Common myeloid progenitor, CD34-positive (primary cell): ENCODE measurements at places on chromosomes 5 and 9.

GRCh38 chr5:91727463-91727862 lies 344.3 kb upstream of the ARRDC3 start:
- H3K27me3 ChIP-seq = no peaks in the 10 kb centered on the region
- H3K4me3 ChIP-seq = no peak overlapping the region
- H3K4me1 ChIP-seq = no peaks in the 10 kb centered on the region
- H3K36me3 ChIP-seq = no peaks in the 10 kb centered on the region
- DNase-seq = no peak
- H3K27ac ChIP-seq = no peak overlapping the region

DNA sequence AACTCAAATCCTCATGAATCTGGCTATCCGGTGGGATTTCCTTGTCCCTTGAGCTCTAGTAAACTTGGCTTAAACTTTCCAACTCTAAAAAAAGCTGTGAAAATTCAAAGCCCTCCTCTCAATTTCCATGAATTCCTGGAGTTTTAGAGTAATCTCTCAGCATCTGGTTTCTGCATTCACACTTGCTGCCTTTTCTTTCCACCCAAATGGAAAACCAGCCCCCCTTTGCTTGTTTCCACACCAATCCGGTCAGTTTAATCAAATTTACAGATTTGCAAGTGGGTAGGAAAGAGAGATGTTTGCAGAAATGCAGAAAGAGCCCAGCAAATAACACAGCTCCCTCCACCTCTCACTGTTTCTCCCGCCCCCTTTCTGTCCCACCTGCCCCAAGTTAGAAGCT lies 91.1 kb downstream of the ENC1 start:
- H3K27ac ChIP-seq = no peak overlapping the region
- no peaks in the 10 kb centered on the region for H3K36me3 ChIP-seq
- no peaks in the 10 kb centered on the region for H3K4me1 ChIP-seq
- no peaks in the 10 kb centered on the region for H3K27me3 ChIP-seq
- DNase-seq = no peak

GRCh38 chr9:115444959-115445358 lies 327.0 kb upstream of the TNC start:
- no peak overlapping the region for H3K27ac ChIP-seq
- H3K36me3 ChIP-seq = no peaks in the 10 kb centered on the region
- no peaks in the 10 kb centered on the region for H3K27me3 ChIP-seq
- H3K4me1 ChIP-seq = no peaks in the 10 kb centered on the region
- DNase-seq = no peak

GRCh38 chr5:126471875-126472537 lies 48.8 kb downstream of the GRAMD2B start:
- no peaks in the 10 kb centered on the region for H3K27me3 ChIP-seq
- no peak overlapping the region for H3K27ac ChIP-seq
- H3K4me3 ChIP-seq = no peak overlapping the region
- peaks cover 15% of the 10 kb centered on the region for H3K36me3 ChIP-seq
- H3K4me1 ChIP-seq = no peaks in the 10 kb centered on the region

DNA sequence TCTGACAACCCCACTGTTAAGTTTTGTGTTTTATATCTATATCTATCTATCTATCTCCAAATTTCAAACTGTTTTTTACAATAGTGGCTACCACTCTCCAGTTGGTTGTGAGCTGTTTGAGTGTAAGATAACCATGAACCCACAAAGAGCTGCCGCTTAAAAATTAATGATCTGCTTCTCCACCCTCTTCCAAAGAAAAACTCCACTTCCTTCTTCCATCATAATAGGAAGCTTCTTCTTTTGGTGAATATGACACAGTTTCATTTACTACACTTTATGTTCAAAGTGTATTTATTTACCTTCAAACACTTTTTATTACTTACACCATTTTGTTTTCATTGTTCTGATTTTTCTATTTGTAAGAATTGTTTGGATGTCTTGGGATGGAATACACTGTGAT lies 37.9 kb downstream of the SPZ1 start:
- H3K36me3 ChIP-seq = no peaks in the 10 kb centered on the region
- no peak overlapping the region for H3K4me3 ChIP-seq
- no peak overlapping the region for H3K27ac ChIP-seq
- no peaks in the 10 kb centered on the region for H3K4me1 ChIP-seq
- H3K27me3 ChIP-seq = no peaks in the 10 kb centered on the region
- DNase-seq = no peak

GRCh38 chr9:84697042-84697441 lies 27.5 kb downstream of the NTRK2 start:
- H3K4me1 ChIP-seq = no peaks in the 10 kb centered on the region
- H3K27me3 ChIP-seq = peaks cover 24% of the 10 kb centered on the region
- no peak for DNase-seq
- H3K27ac ChIP-seq = no peak overlapping the region
- no peak overlapping the region for H3K4me3 ChIP-seq

DNA sequence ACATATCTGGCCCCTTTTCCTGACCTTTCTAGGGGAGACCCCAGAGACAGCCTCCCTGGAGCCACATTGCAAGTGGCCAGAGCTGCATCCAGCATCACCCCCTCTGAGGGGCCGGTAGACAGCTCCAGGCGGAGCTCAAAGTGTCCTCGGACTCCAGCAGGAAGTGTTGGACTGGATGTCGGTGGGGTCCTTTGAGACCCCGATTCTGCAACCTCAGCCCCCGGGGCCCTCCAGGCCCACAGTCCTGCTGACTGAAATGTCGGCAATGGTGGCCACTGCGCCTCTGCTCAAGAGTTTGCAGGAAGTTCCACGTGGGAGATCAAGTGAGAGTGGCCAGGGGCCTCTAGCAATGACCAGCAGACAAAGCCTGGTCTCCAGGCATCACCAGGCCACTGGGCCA lies 115.9 kb upstream of the FOXD4L5 start:
- H3K36me3 ChIP-seq = no peaks in the 10 kb centered on the region
- H3K4me1 ChIP-seq = no peaks in the 10 kb centered on the region
- DNase-seq = no peak
- no peaks in the 10 kb centered on the region for H3K27me3 ChIP-seq
- no peak overlapping the region for H3K4me3 ChIP-seq

DNA sequence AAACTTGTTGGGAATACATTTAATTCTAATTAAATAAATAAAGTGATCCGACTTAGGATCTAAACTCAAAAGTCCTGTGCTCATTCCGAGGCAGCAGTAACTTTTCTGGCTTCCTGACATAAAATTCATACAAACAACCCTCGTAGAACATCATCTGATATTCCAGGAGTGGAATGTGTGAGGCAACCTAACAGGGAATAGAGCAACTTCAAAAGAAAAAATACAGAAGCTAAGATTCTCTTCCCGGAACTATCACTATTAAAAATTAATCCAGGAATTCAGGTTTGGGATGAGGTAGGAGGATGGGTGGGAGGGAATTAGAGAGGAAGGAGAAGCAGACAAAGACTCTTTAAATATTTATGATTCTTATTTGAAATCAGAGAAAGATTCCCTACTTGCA lies 32.9 kb upstream of the TRIO start:
- DNase-seq = no peak
- no peak overlapping the region for H3K4me3 ChIP-seq
- H3K27me3 ChIP-seq = no peaks in the 10 kb centered on the region
- H3K4me1 ChIP-seq = peaks cover 3% of the 10 kb centered on the region
- no peak overlapping the region for H3K27ac ChIP-seq
- H3K36me3 ChIP-seq = no peaks in the 10 kb centered on the region

DNA sequence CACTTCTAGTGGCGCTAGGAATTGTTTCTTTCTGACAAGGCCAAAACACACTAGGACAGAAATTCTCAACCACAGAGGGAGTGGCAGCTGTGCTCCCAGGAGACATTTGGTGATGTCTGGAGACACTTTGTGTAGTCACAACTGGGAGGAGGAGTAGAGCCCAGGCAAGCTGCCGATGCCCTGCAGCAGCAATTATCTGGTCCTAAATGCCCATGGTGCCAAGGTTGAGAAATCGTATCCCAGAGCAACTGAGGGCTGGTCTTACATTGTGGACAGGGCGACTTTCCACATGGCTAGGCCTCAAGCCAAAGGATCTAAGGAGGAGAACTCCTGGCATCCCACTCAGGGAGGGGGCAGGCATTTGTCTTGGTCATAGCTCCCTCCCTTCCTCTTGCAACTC lies 259.9 kb downstream of the GADD45G start:
- H3K4me1 ChIP-seq = no peaks in the 10 kb centered on the region
- no peak for DNase-seq
- H3K27ac ChIP-seq = no peak overlapping the region
- no peaks in the 10 kb centered on the region for H3K36me3 ChIP-seq
- no peak overlapping the region for H3K4me3 ChIP-seq
- H3K27me3 ChIP-seq = no peaks in the 10 kb centered on the region

- peaks cover 71% of the 10 kb centered on the region for H3K36me3 ChIP-seq
- no peak overlapping the region for H3K4me3 ChIP-seq
- no peak overlapping the region for H3K27ac ChIP-seq
- H3K4me1 ChIP-seq = no peaks in the 10 kb centered on the region
- H3K27me3 ChIP-seq = no peaks in the 10 kb centered on the region
Observed at GRCh38 chr5:62386824-62387223, 16.9 kb downstream of the DIMT1 start.

DNA sequence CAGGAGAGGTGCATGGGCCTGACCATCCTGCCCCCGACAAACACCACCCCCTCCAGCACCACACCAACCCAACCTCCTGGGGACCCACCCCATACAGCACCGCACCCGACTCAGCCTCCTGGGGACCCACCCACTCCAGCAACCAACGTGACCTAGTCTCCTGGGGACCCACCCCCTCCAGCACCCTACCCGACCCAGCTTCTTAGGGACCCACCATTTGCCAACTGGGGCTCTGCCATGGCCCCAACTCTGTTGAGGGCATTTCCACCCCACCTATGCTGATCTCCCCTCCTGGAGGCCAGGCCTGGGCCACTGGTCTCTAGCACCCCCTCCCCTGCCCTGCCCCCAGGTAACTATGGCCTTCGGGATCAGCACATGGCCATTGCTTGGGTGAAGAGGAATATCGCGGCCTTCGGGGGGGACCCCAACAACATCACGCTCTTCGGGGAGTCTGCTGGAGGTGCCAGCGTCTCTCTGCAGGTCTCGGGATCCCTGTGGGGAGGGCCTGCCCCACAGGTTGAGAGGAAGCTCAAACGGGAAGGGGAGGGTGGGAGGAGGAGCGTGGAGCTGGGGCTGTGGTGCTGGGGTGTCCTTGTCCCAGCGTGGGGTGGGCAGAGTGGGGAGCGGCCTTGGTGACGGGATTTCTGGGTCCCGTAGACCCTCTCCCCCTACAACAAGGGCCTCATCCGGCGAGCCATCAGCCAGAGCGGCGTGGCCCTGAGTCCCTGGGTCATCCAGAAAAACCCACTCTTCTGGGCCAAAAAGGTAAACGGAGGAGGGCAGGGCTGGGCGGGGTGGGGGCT lies 4.6 kb downstream of the CEL start:
- peaks cover 16% of the 10 kb centered on the region for H3K4me1 ChIP-seq
- H3K4me3 ChIP-seq = no peak overlapping the region

GRCh38 chr5:10355071-10355889 lies 1.8 kb downstream of the MARCHF6 start:
- DNase-seq = peak; percentile 73
- no peaks in the 10 kb centered on the region for H3K36me3 ChIP-seq
- H3K27me3 ChIP-seq = no peaks in the 10 kb centered on the region
- H3K4me1 ChIP-seq = peaks cover 11% of the 10 kb centered on the region
- peak overlapping the region; percentile 91 for H3K27ac ChIP-seq

DNA sequence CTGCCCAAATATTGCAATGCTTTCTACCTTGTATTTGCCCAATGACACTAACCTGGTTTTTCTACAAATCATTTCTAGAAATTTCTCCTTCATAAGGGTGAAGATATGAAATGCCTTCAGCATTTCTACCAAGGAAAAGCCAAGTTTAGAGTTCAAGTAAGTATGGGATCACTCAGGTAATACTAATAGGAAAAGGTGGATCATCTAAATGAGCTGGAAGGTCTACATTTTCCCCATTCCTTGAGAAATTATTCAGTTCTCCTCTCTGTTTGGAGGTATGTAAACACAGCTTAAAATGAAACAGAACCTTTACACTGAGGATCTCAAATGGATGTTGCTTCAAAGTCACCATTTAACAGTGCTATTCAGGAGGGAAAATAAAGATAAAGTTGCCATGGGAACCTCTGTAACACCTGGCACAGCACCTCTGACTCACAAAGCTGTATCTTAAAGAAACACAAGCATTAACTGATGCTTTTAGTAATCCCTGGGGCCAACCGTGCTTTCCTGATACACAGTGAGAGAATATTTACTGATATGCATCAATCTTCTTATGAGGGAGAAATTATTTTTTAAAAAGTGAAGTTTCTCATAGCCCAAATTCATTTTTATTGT lies 161.3 kb downstream of the DRD1 start:
- no peak overlapping the region for H3K4me3 ChIP-seq
- DNase-seq = no peak
- H3K27ac ChIP-seq = no peak overlapping the region
- H3K4me1 ChIP-seq = no peaks in the 10 kb centered on the region
- no peaks in the 10 kb centered on the region for H3K27me3 ChIP-seq
- no peaks in the 10 kb centered on the region for H3K36me3 ChIP-seq

GRCh38 chr5:77156379-77156778 lies 54.1 kb upstream of the PDE8B start:
- no peak overlapping the region for H3K27ac ChIP-seq
- no peaks in the 10 kb centered on the region for H3K4me1 ChIP-seq
- no peaks in the 10 kb centered on the region for H3K27me3 ChIP-seq
- H3K4me3 ChIP-seq = no peak overlapping the region

GRCh38 chr5:15241216-15241821 lies 258.7 kb upstream of the FBXL7 start:
- H3K27me3 ChIP-seq = no peaks in the 10 kb centered on the region
- H3K36me3 ChIP-seq = no peaks in the 10 kb centered on the region
- no peak overlapping the region for H3K4me3 ChIP-seq
- no peaks in the 10 kb centered on the region for H3K4me1 ChIP-seq
- DNase-seq = no peak

- DNase-seq = no peak
- no peaks in the 10 kb centered on the region for H3K36me3 ChIP-seq
- H3K4me1 ChIP-seq = no peaks in the 10 kb centered on the region
- H3K4me3 ChIP-seq = no peak overlapping the region
- no peak overlapping the region for H3K27ac ChIP-seq
- H3K27me3 ChIP-seq = no peaks in the 10 kb centered on the region
Observed at GRCh38 chr5:2591777-2592453, 159.6 kb downstream of the IRX2 start.

DNA sequence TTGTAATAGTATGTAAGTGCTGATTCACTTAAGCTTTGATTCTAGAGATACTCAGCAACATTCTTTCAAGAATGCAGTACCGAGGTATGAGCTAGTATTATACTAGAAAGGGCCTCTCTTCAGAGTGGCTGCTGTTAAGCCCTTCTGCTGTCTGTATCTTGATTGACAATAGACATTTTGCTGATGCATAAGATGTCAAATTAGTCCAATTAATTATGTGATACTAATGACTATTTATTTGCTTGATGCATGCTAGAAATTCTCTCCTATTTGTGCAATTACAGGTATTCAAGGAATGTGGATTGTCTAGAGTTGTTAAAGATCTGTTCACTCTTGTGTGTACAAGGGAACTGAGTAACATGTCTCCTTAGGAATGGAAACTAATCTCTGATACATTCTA lies 92.3 kb upstream of the PTGER4 start:
- no peaks in the 10 kb centered on the region for H3K4me1 ChIP-seq
- H3K36me3 ChIP-seq = no peaks in the 10 kb centered on the region
- H3K27ac ChIP-seq = no peak overlapping the region
- no peaks in the 10 kb centered on the region for H3K27me3 ChIP-seq
- no peak for DNase-seq

- peaks cover 56% of the 10 kb centered on the region for H3K36me3 ChIP-seq
- H3K27ac ChIP-seq = no peak overlapping the region
- no peak for DNase-seq
- H3K4me3 ChIP-seq = no peak overlapping the region
Observed at GRCh38 chr5:177371120-177372033, 12.9 kb upstream of the SLC34A1 start.

- H3K4me3 ChIP-seq = no peak overlapping the region
- H3K27ac ChIP-seq = no peak overlapping the region
- H3K27me3 ChIP-seq = no peaks in the 10 kb centered on the region
- H3K4me1 ChIP-seq = no peaks in the 10 kb centered on the region
- H3K36me3 ChIP-seq = no peaks in the 10 kb centered on the region
- no peak for DNase-seq
Observed at GRCh38 chr9:27304521-27304920, 7.6 kb upstream of the EQTN start.
